Right ventricle myocardium inferior (tissue), 1 donor: ENCODE measurements at places on chromosomes 7 and 10.

GRCh38 chr10:108894402-108895301, 1028.7 kb downstream of the XPNPEP1 start:
- no peak for DNase-seq

GRCh38 chr10:23439961-23440889, 1.4 kb downstream of the OTUD1 start:
- peak; percentile 70 for DNase-seq

GRCh38 chr7:14604606-14605005, 297.9 kb downstream of the DGKB start:
- DNase-seq = no peak

DNA sequence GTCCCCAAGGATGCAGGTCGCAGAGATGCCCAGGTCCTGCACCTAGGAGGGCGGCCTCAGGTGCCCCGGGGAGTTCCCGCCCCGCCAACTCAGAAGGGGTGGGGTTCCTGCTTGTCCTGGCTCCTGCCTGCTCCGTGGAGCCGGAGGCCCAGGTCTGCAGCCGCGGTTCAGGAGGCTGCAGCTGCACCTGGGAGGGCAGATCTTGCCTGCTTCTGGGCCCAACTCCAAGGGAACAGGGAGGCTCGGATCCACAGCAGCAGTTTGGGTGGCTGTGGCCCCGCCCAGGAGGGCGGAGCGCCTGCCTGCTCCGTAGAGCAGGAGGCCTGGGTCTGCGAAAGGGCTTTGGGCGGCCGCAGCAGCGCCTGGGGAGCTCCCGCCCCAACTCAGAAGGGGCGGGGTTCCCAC, 108.2 kb upstream of the EGR2 start:
- no peak for DNase-seq

DNA sequence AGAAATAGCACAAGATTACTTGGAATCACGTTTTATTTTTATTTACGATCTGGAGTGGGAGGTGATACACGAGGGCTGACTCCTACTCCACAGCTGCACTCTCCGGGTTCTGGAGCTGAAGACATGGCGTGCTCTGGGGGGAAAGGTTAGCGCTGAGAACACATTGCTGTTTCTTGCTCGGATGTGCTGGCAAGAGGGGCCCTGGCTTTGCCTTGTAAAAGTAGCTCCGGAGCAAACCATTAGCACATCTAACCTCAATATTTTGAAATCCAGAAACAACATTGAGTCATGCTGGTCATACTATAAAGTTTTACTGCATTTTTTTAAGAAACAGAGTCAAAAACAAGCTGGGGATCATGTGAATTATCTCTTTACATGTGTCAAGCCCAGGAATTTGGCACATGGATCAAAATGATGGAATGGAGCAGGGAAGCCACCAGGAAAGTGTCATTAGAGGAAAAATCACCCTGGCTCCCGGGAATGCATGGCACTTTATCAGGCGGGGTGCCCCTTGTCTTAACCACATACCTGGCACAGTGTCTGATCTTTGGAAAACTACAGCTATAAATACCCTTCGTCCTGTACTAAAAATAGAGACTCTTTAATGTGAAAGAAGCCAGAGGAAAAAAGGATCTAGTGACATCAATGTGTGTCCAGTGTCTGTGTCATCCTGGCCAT, 31.6 kb upstream of the LYZL1 start:
- no peak for DNase-seq

GRCh38 chr10:44981172-44982113, 2.8 kb upstream of the DEPP1 start:
- DNase-seq = peak; percentile 80

DNA sequence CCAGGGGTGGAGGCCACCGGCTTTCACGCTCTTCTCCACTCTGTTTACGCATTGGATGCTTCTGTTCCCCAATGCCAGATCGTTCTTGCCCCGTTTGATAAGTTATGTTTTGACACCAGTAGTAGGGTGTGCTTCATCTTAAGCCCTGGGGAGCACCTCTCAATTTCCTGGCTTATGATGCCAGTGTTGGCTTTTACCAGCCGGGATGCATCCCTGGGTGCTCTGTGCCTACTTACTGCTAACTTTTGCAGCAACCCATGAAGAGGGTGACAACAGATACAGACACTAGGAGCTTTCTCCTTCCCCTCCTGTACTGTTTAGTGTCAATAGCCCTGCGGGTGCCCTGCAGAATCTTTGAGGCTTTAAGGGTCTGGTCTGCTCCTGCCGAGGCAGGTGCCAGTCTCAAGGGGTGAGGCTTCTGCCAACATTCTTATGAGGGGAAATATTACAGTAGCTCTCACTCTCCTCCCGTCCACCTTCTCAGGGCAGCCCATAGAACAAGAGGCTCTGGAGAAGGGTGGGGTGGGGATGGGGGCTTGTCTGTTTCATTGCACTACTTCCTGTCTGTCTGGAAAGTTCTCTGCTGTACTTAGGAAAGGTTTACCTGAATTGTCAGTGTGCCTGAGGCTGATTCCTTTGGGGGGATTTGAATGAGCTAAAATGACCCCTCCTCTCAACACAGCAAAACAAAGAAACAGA, 23.3 kb downstream of the ADCY1 start:
- no peak for DNase-seq

GRCh38 chr10:116926426-116926825, 77.1 kb downstream of the ENO4 start:
- no peak for DNase-seq

- DNase-seq = peak; percentile 72
These were observed 22.3 kb downstream of the BZW2 start for GRCh38 chr7:16668049-16668858.

GRCh38 chr10:28822719-28823464, 145.6 kb downstream of the BAMBI start:
- no peak for DNase-seq

DNA sequence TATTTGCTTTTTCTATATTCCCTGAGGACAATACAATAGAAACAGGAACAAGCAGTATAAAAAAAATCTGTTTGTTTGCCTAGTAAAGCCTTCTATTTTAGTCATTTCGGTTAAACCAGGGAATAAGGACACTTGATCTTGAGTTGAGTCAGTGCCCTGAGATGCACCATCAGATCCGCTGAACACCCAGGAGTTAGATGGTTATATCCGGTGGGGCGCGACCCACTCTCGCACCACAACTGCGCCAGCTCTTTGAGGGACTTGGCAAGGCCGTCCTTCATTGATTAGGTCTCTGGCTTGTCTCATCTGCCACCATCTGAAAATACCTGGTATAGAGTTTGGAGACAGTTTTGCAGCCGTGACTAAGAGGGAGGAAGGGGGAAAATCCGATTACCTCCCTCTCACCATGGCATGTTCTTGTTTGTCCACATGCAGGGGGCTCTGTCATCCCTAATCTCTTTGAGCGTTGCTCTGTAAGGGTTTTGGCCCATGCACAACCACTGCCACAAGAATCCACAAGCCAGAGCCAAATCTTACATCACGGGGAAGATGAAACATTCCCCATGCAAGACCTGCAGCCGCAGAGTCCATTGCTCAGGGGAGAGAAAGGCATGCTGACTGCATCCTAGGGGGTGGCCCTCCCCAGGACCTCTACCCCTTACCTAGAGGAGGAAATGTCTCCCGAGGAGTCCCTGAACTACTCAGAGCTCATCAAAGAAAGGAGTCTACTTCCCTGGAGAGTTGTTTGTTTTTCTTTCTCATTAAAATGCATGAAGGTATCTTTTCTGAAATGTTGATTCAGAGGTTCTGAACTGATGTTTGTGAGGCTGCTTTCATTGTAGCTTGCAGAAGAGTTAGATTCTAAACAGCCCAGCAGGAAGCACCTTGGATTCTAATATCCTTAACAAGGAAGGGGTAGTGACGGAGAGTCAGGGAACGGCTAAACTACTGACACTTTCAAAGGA, 101.6 kb upstream of the FAM171A1 start:
- DNase-seq = no peak

- DNase-seq = no peak
These were observed 131.1 kb upstream of the CDK1 start for GRCh38 chr10:60646966-60647796.

DNA sequence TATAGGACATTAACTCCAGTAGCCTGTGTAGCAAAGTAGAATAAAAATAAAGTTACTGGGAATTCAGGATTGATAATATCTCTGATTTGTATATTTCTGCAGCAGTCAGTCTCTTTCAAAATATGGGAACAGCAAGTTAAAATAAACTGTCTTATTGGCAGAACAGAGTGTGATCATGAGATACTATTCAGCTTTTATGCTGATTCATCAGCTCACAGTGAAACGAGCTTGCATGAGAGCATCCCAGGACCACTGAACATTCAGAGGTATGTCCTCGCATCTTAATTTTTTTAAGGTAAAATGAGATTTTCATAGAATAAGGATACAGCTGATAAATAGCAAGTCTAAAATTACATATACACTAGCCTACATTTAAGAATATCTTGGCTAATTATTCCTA, 282.5 kb upstream of the MYO3A start:
- DNase-seq = no peak

DNA sequence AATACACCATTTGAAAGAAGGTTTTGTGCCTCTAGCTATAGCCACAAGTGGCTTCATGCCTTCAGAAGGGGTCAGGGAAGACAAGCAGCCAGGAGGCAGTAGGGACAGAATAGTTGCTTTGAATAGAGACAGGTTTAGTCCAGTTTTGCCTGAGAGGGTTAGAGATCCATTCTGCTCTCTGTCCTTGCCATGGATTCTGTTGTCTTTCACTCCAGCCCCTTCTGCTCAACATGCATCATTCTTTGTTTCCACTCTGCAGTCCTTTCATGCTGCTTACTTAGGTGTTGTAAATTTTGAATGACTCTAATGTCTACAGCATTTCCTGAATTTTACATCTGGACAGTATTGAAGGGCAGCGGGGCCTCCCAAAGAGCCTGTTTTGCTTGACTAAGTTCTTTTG, 60.3 kb downstream of the CNTNAP2 start:
- peak; percentile 3 for DNase-seq

DNA sequence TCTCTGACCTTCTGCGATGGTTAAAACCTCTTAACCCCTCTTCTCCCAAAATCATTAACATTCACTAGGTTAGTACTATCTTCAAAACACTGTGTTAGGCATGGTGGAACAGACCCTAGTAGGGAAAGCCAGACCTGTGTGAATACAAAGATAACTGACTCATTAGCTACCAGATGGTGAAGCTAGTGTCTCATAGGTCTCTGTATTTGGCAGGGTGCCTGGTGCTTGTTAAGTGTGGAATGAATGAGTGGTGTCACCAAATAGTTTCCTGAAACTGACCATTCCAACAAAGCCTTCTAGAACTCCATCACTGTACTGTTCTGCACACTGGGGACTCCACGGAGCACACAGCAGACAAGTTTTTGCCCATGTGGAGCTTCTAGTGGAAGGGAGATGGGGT, 27.7 kb upstream of the TM9SF3 start:
- DNase-seq = no peak

DNA sequence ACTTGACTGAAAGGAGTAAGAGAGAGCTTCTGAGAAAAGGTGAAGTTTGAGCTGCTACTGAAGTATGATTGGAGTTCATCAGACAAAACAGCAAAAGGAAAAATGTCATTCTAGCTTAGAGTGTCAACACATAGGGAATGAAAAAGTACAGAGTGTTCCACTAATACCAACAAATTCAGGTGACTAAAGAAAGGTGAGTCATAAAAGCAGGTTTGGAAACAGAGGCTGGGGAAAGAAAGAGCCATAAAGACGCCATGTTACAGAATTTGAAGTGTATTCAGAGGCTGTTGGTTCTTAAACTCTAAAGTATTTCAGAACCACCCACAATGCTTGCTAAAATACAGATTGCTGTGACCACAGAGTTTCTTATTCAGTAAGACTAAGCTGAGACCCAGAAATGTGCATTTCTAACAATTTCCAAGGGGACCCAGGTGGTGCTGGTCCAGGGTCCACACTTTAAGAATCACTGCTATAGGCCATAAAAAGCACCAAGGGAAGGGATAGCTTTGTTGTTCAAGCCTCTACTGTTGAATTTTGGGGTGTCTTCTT, 143.1 kb downstream of the ELAPOR2 start:
- DNase-seq = no peak

GRCh38 chr7:27634671-27635493, 27.8 kb downstream of the HIBADH start:
- DNase-seq = no peak

DNA sequence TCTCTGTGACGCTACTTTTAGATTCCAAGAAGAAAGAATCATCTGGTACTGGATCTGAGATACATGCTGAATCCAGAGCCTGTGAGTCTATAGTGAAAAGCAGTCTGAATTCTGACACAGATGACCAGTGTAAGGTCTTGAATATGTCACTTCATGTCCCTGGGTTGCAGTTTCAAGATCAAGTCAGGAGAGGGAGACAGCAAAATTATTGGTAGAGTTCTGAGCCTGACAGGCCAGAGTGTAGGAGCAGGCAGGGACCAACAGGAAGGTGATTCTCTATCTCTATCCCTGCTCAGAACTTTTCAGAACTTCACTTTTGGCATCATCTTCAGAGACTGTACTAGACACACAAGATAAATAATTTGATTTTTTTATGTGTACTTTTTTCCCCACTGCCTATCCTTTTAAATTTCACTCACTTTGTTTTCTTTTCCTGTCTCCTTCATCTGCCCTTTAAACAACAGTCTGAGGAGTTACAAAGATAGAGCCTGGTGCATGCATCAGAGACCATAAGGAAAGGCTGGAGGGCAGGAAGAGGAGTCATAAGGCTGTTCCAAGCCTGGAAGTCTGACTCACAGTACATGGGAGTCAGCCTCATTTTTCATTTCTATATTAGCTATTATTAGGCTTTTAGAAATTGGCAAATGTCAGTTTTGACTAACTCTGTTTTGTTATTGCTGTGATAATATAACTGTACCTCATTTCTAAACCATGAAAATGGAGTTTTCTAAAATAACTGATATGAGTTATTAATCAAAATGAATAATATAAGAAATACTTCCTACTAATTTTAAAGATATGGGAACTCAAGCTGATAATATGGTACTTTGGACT, 120.2 kb upstream of the TMEM229A start:
- DNase-seq = no peak

DNA sequence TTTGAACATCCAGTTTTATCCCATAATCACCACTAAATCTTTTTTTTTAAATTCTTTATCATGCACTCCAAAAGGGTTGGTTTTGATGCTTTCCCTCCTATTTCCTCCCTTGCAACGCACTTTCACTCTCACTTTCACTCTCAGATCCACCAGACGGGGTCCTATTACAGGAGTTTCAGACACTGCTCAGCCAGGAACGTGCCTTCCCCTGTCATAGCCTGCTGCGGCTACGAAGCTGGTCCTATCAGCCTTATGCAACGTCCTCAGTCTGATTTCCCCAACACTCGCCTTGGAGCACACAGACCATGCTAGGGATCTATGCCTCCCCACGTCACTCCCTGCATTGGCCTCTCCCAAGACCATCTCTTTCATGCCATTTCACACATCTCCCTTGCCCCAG, 23.4 kb downstream of the ZPBP start:
- DNase-seq = peak; percentile 60

DNA sequence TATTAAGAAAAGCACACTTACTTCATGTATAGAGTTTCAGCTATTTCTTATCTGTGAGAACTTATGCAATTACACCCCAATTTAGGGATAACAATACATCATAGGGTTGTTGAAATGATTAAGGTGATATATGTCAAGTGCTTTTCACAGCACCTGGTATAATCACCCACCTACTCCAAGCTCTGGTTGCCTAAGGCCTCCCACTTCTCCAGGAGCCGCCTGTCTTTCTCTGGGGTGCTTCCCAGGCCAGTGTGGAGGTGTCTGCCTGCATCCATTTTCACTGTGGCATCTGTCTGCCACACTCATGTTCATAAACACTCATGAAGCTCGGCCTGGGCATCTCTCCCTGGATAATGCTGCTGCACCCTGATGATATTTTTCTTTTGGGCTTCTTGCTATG, 250.3 kb downstream of the STK31 start:
- no peak for DNase-seq
